Heart left ventricle (tissue), 16 donors: ENCODE measurements at places on chromosomes 13 and 19. TPM values are rescaled to one million over a fixed set of nuclear protein-coding genes. Genes with fewer than 3 reads are reported as not detected.

DNA sequence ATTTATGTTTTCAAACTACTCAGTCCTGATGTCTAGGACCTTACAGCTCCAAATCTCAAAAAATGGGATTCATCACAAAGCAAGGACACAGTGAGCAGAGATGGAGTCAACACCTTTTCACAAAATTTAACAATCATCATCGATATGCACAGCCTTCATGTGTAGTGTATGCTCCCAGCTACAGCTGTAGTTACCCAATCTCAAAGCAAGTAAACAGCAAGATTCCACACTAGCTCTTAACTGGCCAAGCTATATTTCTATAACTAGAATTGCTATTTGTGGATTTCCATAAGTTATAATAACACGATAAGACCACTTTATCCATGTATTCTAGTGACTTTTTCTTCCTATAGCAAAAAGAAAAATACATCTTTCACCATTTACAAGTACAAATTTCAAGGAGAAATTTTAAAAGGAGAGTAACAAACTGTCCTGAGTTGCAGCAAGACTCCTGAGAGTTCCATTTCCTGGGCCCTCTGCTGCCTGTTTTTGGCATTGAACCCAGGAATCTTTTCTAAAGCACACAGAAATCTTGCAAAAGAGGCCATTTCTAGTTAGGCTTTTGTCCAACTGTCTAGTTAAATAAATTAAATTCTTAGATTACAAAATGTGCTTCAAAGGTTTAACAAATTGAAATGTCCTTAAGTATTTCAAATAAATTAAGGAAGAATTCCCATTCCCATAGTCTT is 460.6 kb downstream of the FGF14 start:
- H3K36me3 ChIP-seq, result no peaks in the 10 kb centered on the region
- DNase-seq, result no peak
- no peaks in the 10 kb centered on the region for H3K27me3 ChIP-seq
- no peak overlapping the region for H3K27ac ChIP-seq
- H3K4me3 ChIP-seq, result no peak overlapping the region
- H3K4me1 ChIP-seq, result no peaks in the 10 kb centered on the region

DNA sequence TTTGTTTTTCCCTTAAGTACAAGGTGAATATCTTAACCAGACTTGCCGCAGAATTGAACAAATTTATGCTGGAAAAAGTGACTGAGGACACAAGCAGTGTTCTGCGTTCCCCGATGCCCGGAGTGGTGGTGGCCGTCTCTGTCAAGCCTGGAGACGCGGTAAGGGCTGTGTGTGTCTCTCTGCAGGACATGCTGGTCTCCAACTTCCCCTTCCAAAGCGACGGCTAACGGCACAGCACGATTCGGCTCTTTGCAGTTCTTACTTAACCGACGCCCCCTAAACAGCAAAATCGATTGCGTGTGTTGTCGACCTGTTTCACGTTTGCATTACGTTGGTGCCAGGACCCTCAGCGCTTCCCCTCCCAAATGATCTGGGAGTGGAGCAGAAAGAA is 73.2 kb downstream of the GGACT start:
- no peak for DNase-seq
- no peaks in the 10 kb centered on the region for H3K27me3 ChIP-seq
- H3K36me3 ChIP-seq, result peaks cover 5% of the 10 kb centered on the region
- H3K4me3 ChIP-seq, result no peak overlapping the region

- no peaks in the 10 kb centered on the region for H3K4me1 ChIP-seq
- H3K4me3 ChIP-seq, result no peak overlapping the region
- peaks cover 53% of the 10 kb centered on the region for H3K36me3 ChIP-seq
- H3K27ac ChIP-seq, result no peak overlapping the region
Measured at GRCh38 chr13:28464861-28465460, 30.0 kb downstream of the FLT1 start.

DNA sequence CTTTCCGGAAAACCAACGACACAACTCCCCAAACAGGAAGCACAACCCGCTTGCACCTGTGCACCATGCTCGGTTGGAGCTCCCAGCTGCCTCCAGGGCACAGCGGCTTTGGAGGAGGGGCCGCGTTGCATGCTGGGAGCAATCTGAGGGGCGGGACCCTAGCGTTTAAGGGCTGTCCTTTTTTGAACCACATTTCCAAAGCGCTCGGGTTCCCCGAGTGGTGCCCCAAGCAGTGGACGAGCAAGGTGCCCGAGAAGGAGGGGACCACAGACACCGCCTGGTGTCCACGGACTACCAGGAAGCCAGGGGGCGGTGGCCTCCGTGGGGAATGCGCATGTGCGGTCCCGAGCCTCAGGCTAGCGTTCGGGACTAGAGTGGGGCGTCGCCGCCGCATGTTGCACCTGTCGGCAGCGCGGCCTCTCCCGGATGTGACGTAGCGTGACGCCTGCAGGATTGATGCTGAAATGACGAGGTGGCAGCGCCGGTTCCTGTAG is 11.9 kb upstream of the ZNF57 start:
- H3K27me3 ChIP-seq, result no peaks in the 10 kb centered on the region
- no peaks in the 10 kb centered on the region for H3K36me3 ChIP-seq
- peak overlapping the region; percentile 52 for H3K4me3 ChIP-seq
- H3K27ac ChIP-seq, result no peak overlapping the region
- DNase-seq, result no peak

- no peaks in the 10 kb centered on the region for H3K27me3 ChIP-seq
- no peaks in the 10 kb centered on the region for H3K36me3 ChIP-seq
- no peak overlapping the region for H3K27ac ChIP-seq
- H3K4me1 ChIP-seq, result peaks cover 8% of the 10 kb centered on the region
- peak; percentile 33 for DNase-seq
Measured at GRCh38 chr13:41577436-41577835, 120.1 kb downstream of the RGCC start.

- H3K27me3 ChIP-seq, result no peaks in the 10 kb centered on the region
- H3K36me3 ChIP-seq, result peaks cover 39% of the 10 kb centered on the region
- H3K27ac ChIP-seq, result peak overlapping the region; percentile 100
- no peak for DNase-seq
- peaks cover 35% of the 10 kb centered on the region for H3K4me1 ChIP-seq
- peak overlapping the region; percentile 99 for H3K4me3 ChIP-seq
Measured at GRCh38 chr19:16078759-16079707, 2.7 kb downstream of the TPM4 start.

The ATP4B gene
- total RNA-seq, result not detected

The HSD17B14 gene
- 5.4 TPM for total RNA-seq
